ENCODE measurements at places on chromosomes 12 and 14. TPM values are rescaled to one million over a fixed set of nuclear protein-coding genes. Genes with fewer than 3 reads are reported as not detected.

The COX14 gene
- 43.2 TPM for total RNA-seq

The ANO2 gene
- total RNA-seq: 0.18 TPM

The KCNC2 gene
- not detected for total RNA-seq

The ATXN2 gene
- 22.2 TPM for total RNA-seq

The ETNK1 gene
- total RNA-seq: 22.0 TPM

The PGF gene
- 3.5 TPM for total RNA-seq

The RNF31 gene
- 25.0 TPM for total RNA-seq

The IL31 gene
- not detected for total RNA-seq

The TMEM132C gene
- total RNA-seq: not detected

The KRT8 gene
- total RNA-seq: 13.4 TPM

The CATSPERB gene
- not detected for total RNA-seq

The CEBPE gene
- total RNA-seq: not detected

The LRTM2 gene
- total RNA-seq: not detected

The HPD gene
- 2.2 TPM for total RNA-seq

The MCRS1 gene
- 47.2 TPM for total RNA-seq
